ENCODE measurements at places on chromosomes 5 and 9. TPM values are rescaled to one million over a fixed set of nuclear protein-coding genes. Genes with fewer than 3 reads are reported as not detected.

DNA sequence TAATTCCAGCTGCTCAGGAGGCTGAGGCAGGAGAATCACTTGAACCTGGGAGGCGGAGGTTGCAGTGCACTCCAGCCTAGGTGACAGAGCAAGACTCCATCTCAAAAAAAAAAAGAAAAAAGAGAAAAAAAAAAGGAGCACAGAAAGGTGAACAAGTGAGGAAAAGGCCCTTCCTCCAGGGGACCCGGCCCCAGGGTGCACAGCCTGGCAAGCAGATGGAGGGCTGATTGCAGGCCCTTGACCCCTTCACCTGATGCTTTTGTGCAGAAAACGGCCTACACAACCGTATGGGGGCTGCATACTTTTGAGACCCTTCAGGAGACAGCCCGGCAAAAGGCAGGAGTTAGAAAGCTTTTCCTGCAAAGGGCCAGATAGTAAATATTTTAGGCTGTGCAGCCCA is 33.9 kb downstream of the HRH2 start:
- DNase-seq = no peak
- peaks cover 39% of the 10 kb centered on the region for H3K4me1 ChIP-seq
- H3K27me3 ChIP-seq = no peaks in the 10 kb centered on the region
- H3K36me3 ChIP-seq = peaks cover 15% of the 10 kb centered on the region
- H3K4me3 ChIP-seq = no peak overlapping the region
- no peak overlapping the region for H3K27ac ChIP-seq

DNA sequence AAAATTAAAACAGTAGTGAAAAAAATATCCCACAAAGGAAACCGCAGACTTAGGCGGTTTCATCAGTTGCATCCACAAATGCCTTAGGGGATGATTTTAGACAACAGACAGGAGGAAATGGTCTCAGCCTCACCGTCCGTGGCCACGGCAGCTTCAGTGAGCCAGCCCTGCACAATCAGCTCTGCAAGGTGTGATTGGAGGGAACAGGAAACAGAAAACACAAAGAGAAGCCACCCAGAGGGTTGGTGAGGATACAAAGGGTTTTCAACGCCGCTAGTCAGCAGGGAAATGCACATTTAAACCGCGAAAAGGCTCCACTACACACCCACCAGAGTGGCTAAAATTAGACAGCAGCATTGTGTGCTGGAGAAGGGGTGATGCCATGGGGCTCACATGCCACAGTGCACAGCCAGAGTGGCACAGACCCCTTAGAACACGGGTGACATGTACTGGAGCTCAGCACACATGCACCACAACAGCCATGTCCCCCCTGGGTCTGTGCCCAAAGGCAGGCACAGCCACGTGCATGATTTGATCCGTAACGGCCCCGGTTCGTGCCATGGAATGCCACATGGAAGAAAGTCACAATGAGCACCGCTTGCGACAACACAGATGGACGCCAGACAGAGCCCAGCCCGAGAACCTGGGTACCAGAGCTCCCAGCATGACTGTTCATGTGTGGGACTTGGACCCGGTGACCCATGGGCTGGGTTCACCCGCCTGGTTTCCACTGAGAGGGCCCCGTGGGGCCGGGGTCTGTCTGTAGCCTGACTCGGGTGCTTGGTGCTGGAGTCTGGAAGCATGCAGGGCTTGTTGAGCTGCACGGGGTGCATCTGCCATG is 18.3 kb upstream of the TERT start:
- DNase-seq = peak; percentile 60
- H3K27ac ChIP-seq = peak overlapping the region; percentile 47
- H3K4me1 ChIP-seq = peaks cover 71% of the 10 kb centered on the region
- no peaks in the 10 kb centered on the region for H3K27me3 ChIP-seq
- H3K36me3 ChIP-seq = peaks cover 13% of the 10 kb centered on the region

DNA sequence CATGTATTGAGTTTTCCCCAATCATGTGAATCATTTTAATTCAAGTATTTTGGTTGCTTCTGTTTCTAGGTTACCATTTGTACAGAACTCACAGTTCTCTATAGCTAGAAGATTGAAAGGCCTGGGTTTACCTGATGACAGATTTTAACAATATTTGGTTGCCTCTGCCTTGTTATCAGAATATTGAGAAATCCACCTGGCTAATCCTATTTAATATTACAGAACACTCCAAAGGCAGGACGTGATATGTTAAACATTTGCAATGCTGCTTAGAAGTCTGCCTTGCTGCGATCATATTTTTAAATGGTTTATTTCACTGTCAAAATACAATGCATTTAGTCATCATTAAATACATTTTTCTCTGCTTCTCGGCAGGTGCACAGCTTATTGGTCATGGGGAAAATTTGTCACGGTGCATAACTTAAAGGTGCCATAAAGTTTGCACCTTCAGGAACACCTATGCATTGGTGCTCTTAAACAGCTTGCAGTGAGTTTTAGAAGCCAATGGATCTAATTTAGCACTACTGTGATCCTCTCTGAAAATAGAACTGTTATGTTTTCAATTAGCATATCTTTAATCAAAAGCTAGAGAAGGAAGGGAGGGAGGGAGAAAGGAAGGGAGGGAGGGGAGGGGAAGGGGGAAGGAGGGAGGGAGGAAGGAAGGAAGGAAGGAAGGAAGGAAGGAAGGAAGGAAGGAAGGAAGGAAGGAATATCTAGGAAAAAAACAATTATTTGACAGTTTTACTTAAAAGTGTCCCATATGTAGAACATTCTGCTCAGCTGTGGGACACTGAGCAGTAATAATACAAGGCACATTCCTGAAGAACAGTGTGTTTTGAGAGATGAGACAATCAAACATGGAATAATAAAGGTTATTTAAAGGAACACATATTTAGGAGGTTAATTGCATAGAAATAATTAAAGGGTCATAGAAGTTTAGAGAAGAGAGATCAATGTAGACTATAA is 15.5 kb upstream of the DAPK1 start:
- no peak overlapping the region for H3K4me3 ChIP-seq
- H3K36me3 ChIP-seq = no peaks in the 10 kb centered on the region
- H3K27ac ChIP-seq = no peak overlapping the region
- H3K27me3 ChIP-seq = peaks cover 4% of the 10 kb centered on the region
- no peak for DNase-seq
- H3K4me1 ChIP-seq = peaks cover 7% of the 10 kb centered on the region

DNA sequence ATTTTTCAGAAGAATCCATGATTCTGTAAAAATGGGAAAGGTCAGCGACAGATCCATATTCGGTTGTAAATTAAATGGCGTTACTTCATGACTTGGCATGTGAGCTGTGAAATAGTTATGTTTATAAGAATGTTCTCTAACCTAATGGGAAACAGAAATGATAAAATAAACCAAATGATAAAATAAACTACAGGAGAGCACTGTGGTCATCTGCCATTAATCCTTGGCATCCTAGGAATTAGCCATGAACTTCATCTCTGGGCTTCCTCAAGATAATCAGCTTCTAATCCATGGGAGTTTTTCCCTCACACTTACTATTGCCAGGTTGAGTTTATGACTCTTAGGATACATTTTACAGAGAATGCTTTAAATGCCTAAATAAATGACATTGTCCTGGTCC is 94.6 kb upstream of the SLC30A5 start:
- H3K27me3 ChIP-seq = peaks cover 6% of the 10 kb centered on the region
- no peak overlapping the region for H3K27ac ChIP-seq
- no peak overlapping the region for H3K4me3 ChIP-seq
- H3K36me3 ChIP-seq = no peaks in the 10 kb centered on the region

- no peak for DNase-seq
- no peak overlapping the region for H3K27ac ChIP-seq
- H3K27me3 ChIP-seq = no peaks in the 10 kb centered on the region
- H3K4me1 ChIP-seq = peaks cover 12% of the 10 kb centered on the region
- no peak overlapping the region for H3K4me3 ChIP-seq
- H3K36me3 ChIP-seq = no peaks in the 10 kb centered on the region
These were observed 36.8 kb upstream of the SSBP2 start for GRCh38 chr5:81787474-81788242.

GRCh38 chr5:98564836-98565235 is 208.6 kb upstream of the RGMB start:
- H3K4me3 ChIP-seq = no peak overlapping the region
- H3K4me1 ChIP-seq = no peaks in the 10 kb centered on the region
- DNase-seq = no peak
- no peaks in the 10 kb centered on the region for H3K36me3 ChIP-seq
- H3K27ac ChIP-seq = no peak overlapping the region
- H3K27me3 ChIP-seq = peaks cover 6% of the 10 kb centered on the region

PDE8B gene
- not detected for total RNA-seq

TMEM174 gene
- not detected for total RNA-seq

All from activated CD4-positive, alpha-beta T cell treated with anti-CD3 and anti-CD28 coated beads for 36 hours (primary cell).